ENCODE measurements at places on chromosomes 16 and 17.
A peak's percentile ranks its signal among the peaks of the same experiment; 100 is the strongest.

- DNase-seq: no peak
Observed at GRCh38 chr16:68972720-68973119, 129.4 kb downstream of the TANGO6 start.

DNA sequence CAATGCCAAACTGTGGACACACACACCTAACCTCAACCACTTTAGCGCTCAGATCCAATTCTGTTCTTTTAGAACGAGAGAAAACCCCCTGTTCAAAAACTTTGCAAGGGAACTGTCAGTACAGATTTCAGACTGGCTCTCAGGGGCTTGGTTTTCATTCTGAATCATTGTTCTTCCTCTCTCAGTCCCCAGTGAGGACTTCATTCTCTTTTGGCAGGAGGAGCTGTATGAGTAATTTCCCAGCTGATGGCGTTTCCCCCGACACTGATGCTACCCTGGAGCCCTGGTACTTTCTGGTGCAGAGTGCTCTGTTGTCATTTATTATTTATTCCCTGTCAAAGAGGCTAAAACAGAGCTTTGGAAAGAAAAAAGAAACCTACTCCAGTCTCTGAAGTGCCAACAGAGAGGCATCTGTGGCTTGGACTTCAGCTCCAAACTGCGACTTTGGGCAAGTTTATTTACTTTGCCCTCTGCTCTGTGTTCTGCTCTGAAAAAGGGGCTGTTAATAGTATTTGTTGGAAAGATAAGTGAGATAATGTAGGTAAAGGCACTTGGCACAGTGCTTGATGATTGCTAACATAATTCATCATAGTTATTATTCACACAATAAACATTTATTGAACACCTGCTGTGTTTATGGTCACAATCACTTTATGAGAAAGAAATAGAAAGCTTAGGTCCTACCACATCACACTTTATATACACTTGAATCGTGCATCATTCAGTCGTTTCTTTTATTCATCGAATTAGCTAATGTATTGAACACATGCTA is 28.3 kb downstream of the ETV4 start:
- no peak for DNase-seq

DNA sequence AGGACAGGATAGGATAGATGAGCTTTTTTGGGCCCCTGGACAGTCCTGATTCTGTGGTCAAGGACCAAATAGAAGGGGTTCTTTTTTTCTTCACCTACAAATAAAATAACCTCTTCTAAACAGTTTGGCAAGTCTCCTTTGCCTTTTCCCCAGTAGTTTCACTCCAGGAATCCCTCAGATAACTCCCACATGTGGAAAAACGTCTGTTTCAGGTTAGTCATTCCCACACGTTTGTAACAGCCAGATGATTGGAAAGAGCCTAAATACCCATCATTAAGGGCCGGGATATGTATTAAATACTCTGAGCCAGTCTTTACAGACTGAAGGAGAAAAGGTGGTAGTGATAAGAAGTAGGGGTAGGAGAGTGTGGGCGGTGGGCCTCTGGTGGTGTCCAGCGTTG is 58.3 kb downstream of the PLD6 start:
- no peak for DNase-seq

- peak; percentile 61 for DNase-seq
Observed at GRCh38 chr17:48492401-48493298, 38.2 kb downstream of the HOXB1 start.

DNA sequence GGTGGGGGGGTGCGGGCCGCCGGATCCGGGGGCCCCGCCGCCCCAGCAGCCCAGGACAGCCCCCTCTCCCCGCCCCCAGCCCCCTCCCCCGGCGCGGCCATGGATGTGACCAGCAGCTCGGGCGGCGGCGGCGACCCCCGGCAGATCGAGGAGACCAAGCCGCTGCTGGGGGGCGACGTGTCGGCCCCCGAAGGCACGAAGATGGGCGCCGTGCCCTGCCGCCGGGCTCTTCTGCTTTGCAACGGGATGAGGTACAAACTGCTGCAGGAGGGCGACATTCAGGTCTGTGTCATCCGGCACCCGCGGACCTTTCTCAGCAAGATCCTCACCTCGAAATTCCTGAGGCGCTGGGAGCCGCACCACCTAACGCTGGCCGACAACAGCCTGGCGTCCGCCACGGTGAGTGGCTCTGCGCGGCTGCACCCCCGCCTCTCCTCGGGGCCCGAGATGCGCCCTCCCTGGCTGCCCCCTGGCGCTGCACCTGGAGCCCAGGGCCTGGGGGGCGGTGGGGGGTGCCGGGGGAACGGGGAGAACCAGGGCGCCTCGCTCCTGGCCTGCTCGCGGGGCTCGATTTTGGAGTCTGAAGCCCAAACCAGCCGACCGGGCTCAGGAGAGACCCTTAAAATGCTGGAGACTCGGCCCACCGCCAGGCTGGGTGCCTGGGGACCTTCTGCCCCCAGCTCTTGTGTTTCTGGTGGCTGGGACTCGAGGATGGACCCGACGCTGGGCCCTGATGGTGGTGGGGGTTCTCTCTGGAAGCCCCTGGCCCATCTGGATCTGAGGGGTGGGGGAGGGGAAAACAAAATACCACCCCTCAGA is 744 bp downstream of the CMIP start:
- DNase-seq: peak; percentile 41

GRCh38 chr17:78258323-78259191 is 27.1 kb downstream of the TMEM235 start:
- DNase-seq: peak; percentile 66

DNA sequence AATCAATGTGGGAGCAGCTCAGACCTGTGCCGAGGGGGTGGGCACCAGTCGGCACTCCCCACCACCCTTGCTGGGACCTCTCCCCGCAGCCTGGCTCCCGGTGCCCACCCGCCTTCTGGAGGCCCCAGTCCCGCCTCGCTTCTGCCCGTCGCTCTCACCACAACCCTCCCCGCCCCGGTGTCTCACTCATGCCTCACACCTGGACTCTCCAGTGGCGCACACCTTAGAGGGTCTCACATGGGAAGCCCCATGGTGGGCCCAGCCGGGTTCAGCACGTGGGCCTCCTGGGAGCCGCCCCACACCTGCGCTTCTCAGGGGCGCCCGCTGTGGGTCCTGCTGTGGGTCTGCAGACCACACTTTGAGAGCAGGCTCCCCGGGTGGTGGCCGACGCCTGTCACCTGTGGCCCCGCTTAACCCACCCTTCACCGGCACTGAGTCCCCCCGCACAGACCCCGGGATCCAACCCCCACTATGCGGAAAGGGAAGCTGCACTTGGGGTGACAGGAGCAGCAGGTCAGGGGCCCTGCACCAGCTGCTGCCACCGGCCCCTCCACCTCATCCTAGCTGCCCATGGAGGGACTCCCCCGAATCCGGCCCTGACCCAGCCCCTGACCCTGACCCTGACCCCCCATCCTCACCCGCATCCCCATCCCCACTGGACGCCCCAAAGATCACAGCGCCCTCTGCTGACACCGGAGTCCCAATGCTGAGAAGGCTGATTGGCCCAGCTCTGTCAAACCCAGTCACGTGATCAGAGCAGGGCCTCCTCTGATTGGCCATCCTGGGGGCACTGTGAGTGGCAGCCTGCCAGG is 27.4 kb upstream of the SLC38A10 start:
- peak; percentile 47 for DNase-seq

- no peak for DNase-seq
Observed at GRCh38 chr16:7742626-7743025, 410.0 kb downstream of the RBFOX1 start.

GRCh38 chr17:45307290-45308015 is 9.4 kb downstream of the MAP3K14 start:
- DNase-seq: no peak

DNA sequence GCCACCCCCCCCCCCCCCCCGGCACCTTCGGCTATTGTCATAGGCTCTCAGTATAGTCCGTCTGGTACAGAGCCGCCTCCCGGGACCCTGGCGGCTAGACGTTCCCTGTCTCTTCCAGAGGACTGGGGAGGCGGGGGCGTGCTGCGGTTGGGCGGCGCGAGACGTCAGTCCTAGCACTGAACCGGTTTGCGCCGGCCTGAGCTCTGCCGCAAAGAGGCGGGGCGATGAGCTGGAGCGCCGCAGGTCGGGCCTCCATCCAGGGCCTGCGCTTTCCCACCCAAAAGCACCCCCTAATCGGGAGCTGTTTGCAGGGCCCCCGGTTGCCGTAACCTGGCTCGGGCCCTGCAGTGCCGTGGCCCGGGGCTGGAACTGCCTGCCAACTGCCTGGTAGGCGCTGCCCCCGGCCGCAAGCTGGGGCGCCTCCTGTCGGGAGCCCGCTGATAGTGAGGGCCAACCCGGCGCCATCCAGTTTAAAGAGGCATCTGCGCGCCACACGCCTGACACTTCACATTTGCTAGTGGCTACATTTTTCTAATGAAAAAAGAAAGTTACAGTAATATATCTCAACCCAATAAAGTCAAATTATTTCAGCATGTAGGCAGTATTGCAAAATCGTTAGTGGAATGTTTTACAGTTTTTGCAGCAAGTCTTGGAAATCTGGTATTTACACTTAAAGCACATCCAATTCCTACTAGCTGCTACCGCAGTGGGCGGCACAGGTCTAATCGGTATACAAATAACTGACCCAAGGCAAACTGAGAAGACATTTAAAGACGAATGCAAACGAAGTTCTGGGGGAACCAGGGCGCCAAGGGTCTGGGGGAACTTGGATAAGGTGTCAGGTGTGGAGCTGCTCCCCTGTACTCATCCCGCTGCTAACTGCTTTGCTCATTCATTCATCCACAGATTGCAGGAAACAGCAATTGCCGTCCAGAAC is 753 bp upstream of the USP22 start:
- peak; percentile 95 for DNase-seq

Data from activated T-cell treated with anti-CD3 and anti-CD28 coated beads for 48 hours (primary cell).